ENCODE measurements at places on chromosomes 1 and 21. TPM values are rescaled to one million over a fixed set of nuclear protein-coding genes. Genes with fewer than 3 reads are reported as not detected.

Gene CLCA4
- polyA plus RNA-seq, result 0.18 TPM

Gene ACKR1
- polyA plus RNA-seq, result 6.5 TPM

Gene ARV1
- polyA plus RNA-seq, result 14.1 TPM

Gene LCE2A
- not detected for polyA plus RNA-seq

Gene FAM72D
- polyA plus RNA-seq, result 2.8 TPM

Gene NEXN
- polyA plus RNA-seq, result 228 TPM

Gene RAB3B
- polyA plus RNA-seq, result 0.21 TPM

Gene PLA2G2A
- polyA plus RNA-seq, result 3.6 TPM

Gene CHODL
- polyA plus RNA-seq, result 89.6 TPM

Gene RAB42
- polyA plus RNA-seq, result 7.0 TPM
